ENCODE measurements at places on chromosomes 13 and 19.

- DNase-seq = no peak
Measured at GRCh38 chr13:79401259-79402070, 4.6 kb downstream of the RBM26 start.

DNA sequence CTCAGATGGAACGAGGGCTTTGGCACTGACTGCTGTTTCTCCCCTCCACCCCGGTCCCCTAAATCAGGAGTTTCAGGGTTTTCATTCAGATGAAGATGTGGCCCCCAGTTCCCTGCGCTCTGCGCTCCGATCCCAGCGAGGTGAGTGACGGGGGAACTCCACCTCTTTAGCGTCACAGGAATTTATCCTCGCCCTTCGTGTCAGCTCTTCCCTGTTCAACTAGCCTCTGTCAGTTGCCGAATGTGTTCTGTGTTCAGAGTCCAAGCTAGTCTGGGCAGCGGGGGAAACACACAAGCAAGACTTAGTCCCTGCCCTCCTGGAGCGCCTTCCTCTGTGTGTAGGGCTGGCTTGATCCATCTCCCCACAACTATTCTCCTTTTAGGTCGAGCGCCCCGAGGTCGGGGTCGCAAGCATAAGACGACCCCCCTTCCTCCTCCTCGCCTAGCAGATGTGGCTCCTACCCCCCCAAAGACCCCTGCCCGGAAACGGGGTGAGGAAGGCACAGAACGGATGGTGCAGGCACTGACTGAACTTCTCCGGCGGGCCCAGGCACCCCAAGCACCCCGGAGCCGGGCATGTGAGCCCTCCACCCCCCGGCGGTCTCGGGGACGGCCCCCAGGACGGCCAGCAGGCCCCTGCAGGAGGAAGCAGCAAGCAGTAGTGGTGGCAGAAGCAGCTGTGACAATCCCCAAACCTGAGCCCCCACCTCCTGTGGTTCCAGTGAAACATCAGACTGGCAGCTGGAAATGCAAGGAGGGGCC lies 1.8 kb downstream of the KMT2B start:
- no peak for DNase-seq

GRCh38 chr13:50282016-50282415 lies 266.8 kb downstream of the KCNRG start:
- no peak for DNase-seq

GRCh38 chr19:5953680-5954213 lies 24.2 kb downstream of the RANBP3 start:
- DNase-seq = peak; percentile 61

GRCh38 chr19:33247441-33247819 lies 21.8 kb upstream of the SLC7A10 start:
- DNase-seq = no peak
